ENCODE measurements at places on chromosomes 4 and X. TPM values are rescaled to one million over a fixed set of nuclear protein-coding genes. Genes with fewer than 3 reads are reported as not detected.

Gene DUSP9
- not detected for total RNA-seq

DNA sequence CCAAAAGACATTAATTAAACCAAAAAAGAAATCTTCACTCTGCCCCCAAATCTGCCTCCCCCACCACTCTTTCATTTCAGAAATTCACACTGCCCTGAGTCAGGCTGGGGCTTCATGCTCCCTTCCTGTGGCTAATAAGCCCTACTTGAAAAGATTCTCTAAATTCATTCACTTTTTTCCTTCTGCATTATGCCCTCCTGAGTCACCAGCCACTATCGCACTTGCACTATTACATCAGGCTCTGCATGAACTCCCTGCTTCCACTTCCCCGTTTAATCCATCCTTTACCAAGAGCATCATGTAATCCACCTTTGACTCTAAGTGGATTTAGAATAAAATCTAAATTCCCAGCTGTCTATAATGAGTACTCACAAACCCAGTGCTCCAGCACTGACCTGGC lies 295.4 kb upstream of the KLF3 start:
- DNase-seq: peak; percentile 44

DNA sequence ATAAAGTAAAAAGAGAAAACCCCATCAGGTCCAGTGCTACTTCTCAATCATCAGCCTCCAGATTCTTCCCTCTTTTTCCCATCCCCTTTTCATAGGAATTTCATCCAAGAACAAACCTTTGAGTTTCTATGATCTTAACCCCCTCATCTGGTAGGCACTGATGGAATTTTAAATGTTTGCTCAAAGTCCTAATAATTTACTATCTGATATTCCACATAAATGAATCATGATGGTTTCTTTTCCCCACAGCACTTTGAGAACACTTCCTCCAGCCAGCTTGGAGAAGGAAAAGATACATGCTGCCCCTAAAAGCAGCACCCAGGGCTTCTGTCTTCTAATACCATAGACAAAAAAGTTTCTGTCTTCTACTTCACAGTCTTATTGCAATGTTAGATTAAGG lies 19.4 kb upstream of the KLHL8 start:
- no peak for DNase-seq

Gene PNMA6F
- not detected for total RNA-seq

GRCh38 chrX:2958199-2958598 lies 29.1 kb upstream of the ARSD start:
- no peak for DNase-seq

Gene NCAPG
- total RNA-seq: 54.1 TPM
